GM04503 (cell line): ENCODE measurements at places on chromosomes 11 and 22.

DNA sequence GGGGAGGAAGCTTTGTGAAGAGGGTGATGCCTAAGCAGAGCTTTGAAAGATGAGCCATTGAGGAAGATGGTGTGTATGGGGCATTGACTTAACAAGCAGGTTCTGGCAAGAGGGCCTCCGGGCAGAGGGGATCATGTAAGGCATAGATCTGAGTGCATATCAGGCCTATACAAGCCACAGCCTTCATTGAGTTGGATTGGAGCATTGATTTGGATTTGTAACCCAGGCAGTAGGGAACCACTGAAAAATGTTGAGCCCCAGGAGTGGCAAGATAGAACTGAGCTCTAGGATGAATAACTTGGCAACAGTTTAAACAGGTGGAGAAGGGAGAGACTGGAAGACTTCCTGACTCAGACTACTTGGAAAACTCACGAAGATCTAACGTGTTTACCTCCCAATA, 21.4 kb downstream of the PANX1 start:
- DNase-seq, result no peak

- DNase-seq, result no peak
Observed at GRCh38 chr11:95091663-95092180, 2.1 kb downstream of the ENDOD1 start.

GRCh38 chr11:108340973-108341372, 118.1 kb downstream of the ATM start:
- no peak for DNase-seq

GRCh38 chr22:36911887-36912661, 1.4 kb upstream of the CSF2RB start:
- peak; percentile 19 for DNase-seq

GRCh38 chr11:88297863-88298262, 39.7 kb downstream of the CTSC start:
- DNase-seq, result no peak

DNA sequence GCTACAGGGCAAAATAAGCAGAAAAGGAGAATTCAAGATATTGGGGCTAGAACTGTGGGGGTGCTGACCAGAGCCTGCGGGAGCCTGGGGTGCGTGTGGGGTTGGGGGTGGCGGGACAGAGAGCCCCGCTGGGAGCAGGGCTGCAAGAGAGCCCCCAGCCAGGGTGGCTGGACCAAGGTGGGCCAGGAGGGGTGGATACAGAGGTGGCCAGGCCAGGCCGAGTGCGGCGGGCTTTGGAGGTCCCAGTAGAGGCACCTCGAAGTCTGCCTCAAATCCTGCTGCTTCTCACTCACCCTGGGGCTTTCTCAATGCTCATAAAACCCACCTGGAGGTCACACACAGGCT, 16.9 kb upstream of the MUC5B start:
- no peak for DNase-seq

GRCh38 chr11:121249039-121249663, 43.4 kb upstream of the SC5D start:
- peak; percentile 21 for DNase-seq

DNA sequence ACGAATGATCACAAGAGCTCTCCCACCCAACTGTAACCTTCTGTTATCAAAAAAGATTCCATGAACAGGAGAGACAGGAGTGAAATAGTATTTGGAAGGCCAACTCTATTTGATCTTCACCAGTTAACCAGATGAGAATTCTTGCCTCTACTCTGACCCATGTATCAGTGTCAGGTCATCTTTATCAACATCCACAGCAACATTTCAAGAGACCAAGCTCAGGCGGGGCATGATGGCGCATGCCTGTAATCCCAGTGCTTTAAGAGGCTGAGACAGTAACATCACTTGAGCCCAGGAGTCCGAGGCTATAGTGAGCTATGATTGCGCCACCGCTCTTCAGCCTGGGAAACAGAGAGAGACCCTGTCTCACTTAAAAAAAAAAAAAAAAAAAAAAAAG, 62.3 kb downstream of the GAB2 start:
- DNase-seq, result no peak

- DNase-seq, result peak; percentile 92
Observed at GRCh38 chr11:86091566-86091965, 22.7 kb upstream of the PICALM start.

DNA sequence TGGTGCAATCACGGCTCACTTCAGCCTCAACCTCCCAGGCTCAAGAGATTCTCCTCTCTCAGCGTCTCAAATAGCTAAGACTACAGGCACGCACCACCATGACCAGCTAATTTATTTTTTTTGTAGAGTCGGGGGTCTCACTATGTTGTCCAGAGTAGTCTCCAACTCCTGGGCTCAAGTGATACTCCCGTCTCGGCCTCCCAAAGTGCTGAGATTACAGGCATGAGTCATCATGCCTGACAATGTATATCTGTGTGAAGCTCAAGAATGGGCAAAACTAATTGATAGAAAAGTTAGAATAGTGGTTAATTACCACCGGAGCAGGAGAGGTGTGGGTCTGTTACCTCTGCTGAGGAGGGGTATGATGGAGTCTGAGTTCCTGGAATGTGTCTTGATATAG, 9.1 kb upstream of the SLC43A3 start:
- DNase-seq, result no peak

- DNase-seq, result no peak
Observed at GRCh38 chr11:46212720-46213119, 64.7 kb upstream of the CREB3L1 start.

DNA sequence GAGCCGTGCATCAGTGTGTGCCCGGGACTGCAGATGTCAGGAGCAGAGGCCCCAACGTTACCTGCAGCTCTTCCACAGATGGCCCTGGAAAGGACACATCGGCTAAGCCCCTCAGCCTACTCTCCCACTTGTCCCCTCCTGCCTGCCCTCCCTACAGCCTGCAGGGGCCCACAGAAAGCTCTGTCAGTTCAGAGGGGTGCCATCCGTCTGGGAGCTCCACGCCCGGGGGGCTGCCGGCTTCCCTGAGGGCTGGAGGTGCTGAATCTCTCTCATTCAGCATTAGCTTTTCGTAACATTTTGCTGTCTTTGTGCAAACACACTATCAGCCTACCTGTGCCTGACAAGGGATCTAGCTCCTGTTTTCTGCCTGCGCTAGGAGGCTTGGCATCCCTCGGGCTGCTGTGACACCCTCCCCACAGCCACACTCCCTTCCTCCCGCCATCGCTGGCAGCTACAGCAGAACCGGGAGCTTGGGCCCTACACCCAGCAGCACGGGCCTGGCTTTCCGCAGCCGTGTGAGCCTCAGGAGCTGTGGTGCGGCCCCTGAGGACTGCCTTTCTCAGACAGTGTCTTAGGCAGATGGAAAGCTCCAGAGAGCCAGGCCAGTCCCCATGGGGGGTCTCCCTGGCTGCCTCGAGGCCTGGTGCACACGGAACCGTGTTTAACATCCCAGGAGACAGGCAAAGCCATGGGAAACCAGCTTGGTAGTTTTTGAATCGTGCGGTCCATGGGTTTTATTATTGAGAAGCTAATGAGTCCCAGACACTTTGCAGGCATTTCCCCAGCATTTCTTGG, 198.3 kb upstream of the B3GAT1 start:
- no peak for DNase-seq

DNA sequence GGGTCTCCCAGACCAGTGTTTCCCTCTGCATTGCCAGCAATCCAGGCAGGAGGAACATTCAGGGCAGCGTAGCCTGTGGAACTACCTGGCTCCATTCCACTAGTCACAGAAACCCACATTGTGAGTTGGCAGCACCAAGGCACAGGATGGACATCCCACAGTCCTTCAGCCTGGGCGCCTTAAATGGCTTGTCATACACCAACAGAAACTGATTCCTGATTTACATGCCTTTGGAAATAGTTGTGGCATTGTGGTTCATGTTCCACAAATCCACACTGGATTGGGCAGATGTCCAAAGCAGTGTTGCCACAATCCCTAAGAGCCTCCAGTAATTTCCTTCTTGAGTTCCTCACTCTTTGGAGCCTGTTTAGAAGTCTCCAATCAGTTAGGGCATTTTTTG, 225.6 kb downstream of the BLID start:
- peak; percentile 91 for DNase-seq

GRCh38 chr11:102112509-102112821, 2.2 kb downstream of the YAP1 start:
- DNase-seq, result no peak

GRCh38 chr11:115148691-115149090, 355.5 kb downstream of the CADM1 start:
- DNase-seq, result no peak

DNA sequence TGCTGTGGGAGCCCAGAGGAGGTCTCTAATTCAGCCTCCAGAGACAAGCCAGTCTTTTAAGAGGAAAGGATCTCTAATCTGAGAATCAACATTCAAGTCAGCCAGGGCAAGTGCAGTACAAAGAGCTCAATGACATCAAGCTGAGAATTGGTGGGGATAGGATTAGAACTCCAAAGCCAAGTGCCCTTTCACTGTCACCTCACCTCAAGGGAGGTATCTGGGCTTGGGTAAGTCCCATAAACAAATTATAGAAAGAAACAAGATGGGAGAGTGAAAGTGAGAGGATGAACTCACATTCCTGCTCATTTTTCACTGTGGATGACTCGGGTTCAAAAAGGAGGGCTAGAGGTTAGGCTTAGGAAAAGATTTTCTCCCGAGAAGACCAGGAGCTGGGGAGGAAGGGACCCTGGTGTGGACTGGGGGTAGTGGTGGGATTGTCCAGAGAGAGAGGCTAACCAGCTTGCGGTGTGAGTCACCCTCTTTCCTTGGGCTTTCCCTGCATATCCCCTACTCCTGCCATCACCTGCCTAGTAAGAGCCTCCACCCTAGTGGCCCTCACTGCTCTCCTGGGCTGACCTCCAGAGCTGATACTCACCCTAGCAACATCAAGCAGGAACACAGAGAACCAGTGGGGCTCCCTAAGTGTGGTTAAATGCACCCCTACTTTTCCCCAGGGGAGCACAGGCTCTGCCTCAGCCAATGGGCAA, 70.4 kb downstream of the RRM1 start:
- DNase-seq, result no peak

DNA sequence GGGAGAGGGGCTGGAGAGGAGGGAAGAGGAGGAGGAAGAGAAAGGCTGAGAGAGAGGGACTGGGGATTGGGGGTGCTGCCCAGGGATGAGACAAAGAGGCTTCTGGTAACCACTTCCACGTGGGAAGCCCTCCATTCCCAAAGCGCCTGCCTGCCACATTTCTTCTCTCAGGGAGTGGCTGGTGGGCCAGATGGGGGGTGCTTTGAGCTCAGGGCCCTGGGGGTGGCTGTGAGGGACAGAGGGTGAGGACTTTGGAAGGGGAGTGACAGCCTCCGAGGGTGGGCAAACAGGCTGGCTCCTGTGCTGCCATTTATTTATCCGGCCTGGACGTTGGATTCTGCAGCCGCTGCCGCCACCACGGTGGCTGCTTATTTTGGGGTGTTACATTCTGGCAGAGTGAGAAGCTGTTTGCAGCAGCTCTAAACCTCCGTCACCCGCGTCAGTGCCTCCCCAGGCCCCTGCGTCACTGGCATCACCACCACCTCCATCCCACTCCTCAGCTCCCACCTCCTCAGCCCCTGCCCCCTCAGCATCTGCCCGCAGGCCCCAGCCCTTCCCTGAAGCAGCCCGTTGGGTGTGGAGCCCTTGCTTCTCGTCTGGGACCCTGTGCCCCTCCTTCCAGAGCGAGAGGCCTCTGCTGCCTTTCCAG, 1.6 kb downstream of the RTN4RL2 start:
- DNase-seq, result no peak

- no peak for DNase-seq
Observed at GRCh38 chr11:78161962-78162371, 22.5 kb upstream of the ALG8 start.

GRCh38 chr11:74195828-74196227, 24.7 kb downstream of the PPME1 start:
- DNase-seq, result no peak

DNA sequence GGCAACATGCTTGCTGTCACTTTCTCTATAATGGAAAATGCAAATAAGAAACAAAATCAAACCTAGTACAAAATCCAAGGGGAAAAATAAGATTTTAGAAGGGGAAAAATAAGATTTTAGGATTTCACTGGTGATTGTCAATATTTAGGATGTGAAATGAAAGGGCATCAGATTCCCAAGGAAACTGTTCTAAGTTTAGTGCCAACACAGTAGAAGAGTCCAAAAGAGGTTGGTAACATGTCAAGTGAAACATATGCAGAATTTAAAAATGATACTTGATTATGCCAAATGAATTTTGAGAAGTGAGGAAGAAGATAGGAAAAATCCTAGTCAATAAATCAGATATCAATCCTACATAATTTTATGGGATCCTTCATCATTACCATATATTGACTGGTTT, 45.7 kb upstream of the ARL14EP start:
- DNase-seq, result no peak
